ENCODE measurements at places on chromosomes 7 and 10. TPM values are rescaled to one million over a fixed set of nuclear protein-coding genes. Genes with fewer than 3 reads are reported as not detected.

The COBL gene
- not detected for total RNA-seq

The GAD2 gene
- total RNA-seq = not detected

The IMMP2L gene
- 25.8 TPM for total RNA-seq

The UFSP1 gene
- total RNA-seq = 1.5 TPM

The NFE2L3 gene
- total RNA-seq = 19.9 TPM

The EVX1 gene
- not detected for total RNA-seq

The TEX47 gene
- not detected for total RNA-seq

The OR2A5 gene
- not detected for total RNA-seq

The PDE1C gene
- not detected for total RNA-seq
